ENCODE measurements at places on chromosomes 4 and X.
A peak's percentile ranks its signal among the peaks of the same experiment; 100 is the strongest.

DNA sequence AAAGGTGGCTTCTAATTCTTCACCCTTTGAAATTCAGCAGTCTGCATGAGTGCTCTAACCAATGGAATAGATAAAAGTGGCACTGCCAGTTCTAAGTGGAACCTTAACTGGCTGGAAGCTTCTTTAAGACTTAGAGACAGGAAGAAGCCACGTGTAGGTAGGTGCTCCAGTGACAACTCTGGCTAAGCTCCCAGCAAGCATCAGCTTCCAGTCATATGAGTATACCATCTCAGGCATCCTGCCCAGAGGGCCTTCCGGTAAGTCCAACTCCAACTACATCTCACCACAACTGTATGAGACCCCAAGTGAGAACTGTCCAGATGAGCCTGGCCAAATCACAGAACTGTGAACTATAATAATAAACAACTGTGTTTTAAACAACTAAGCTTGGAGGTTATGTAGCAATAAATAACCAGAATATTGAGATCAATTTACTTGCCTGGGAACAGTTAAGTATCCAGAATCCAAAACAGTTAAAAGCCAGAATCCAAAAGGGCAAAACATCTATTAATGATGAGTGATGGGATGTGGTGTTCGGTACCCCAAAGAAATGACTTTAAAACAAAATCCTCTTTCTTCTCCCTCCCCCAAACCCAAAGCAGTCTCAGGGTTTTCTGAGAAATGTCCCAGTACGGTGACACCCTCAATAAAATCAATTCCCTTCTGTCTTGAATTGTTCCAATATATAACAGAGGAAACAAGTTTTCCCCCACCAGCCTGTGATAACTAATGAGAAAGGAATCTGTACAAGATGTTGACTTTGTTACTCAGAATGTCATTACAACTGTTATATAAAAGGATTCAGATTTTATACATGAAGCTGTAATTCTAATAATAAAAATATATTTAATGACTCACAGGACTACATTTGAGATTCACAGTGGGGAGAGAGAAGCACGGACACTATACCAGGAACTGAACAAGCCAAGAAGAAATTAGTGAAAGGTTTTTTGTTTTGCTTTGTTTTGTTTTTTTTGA is 4.2 kb downstream of the TSPAN5 start:
- DNase-seq = peak; percentile 90

- DNase-seq = no peak
Observed at GRCh38 chr4:21692241-21692640, 256.3 kb downstream of the KCNIP4 start.

GRCh38 chrX:147405764-147406163 is 506.0 kb upstream of the FMR1 start:
- no peak for DNase-seq

DNA sequence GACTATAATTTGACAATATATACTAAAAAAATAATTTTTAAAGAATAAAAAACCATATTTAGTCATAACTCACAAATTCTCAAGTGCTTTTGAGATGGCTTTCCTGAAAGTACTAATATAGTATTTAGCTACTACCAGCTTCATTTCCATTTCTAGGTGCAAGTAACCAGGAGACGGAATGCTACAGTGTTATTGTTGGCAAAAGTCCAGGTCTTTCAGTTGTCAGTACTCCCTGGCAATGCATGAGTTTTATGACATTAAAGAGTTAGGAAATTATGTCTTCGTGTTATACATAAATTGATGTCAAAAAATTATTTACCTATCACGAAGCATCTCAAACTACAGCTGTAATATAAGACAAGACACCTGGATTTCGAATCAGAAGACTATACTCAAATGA is 45.0 kb downstream of the TMEM47 start:
- DNase-seq = no peak
